ENCODE measurements at places on chromosomes 13 and 19.

DNA sequence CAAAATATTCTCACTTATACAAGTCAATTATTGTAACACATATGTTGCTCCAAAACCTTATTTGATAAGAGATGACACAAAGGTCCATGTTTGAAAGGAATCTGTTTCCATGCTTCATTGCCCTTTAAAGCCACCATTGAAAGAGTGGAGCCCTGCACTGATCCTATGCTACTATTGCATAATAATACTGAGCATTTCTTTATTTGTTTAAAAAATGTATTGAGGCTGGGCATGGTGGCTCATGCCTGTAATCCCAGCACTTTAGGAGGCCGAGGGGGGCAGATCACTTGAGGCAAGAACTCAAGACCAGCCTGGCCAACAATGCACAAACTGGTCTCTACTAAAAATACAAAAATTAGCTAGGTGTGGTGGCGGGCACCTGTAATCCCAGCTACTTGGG, 178.8 kb upstream of the STARD13 start:
- no peaks in the 10 kb centered on the region for H3K27me3 ChIP-seq
- H3K27ac ChIP-seq = no peak overlapping the region
- no peaks in the 10 kb centered on the region for H3K4me1 ChIP-seq
- no peak for DNase-seq

GRCh38 chr13:73072239-73072900, 13.6 kb downstream of the KLF5 start:
- no peak for DNase-seq
- H3K27ac ChIP-seq = no peak overlapping the region

DNA sequence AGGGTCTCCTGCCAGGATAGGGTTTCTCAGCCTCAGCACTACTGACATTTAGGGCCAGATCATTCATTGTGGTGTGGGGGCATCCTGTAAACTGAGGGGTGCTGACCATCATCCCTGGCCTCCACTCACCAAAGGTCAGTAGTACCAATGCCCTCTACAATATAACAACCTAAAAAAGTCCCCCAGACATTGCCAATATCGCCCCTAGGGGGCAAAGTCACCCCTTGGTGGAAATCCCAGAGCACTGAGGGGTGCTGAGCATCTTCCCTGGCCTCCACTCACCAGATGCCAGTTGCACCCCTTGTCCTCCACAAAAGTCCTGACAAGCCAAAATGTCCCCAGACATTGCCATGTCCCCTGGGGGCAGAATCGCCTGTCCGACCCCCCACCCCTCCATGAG, 21.6 kb downstream of the CPAMD8 start:
- H3K27ac ChIP-seq = no peak overlapping the region
- no peak overlapping the region for H3K4me3 ChIP-seq
- DNase-seq = no peak
- H3K4me1 ChIP-seq = peaks cover 3% of the 10 kb centered on the region

GRCh38 chr19:1122972-1123363, 19.2 kb downstream of the GPX4 start:
- DNase-seq = peak; percentile 97
- H3K36me3 ChIP-seq = peaks cover 11% of the 10 kb centered on the region
- H3K4me1 ChIP-seq = no peaks in the 10 kb centered on the region
- no peak overlapping the region for H3K4me3 ChIP-seq
- no peaks in the 10 kb centered on the region for H3K27me3 ChIP-seq
- peak overlapping the region; percentile 32 for H3K27ac ChIP-seq

DNA sequence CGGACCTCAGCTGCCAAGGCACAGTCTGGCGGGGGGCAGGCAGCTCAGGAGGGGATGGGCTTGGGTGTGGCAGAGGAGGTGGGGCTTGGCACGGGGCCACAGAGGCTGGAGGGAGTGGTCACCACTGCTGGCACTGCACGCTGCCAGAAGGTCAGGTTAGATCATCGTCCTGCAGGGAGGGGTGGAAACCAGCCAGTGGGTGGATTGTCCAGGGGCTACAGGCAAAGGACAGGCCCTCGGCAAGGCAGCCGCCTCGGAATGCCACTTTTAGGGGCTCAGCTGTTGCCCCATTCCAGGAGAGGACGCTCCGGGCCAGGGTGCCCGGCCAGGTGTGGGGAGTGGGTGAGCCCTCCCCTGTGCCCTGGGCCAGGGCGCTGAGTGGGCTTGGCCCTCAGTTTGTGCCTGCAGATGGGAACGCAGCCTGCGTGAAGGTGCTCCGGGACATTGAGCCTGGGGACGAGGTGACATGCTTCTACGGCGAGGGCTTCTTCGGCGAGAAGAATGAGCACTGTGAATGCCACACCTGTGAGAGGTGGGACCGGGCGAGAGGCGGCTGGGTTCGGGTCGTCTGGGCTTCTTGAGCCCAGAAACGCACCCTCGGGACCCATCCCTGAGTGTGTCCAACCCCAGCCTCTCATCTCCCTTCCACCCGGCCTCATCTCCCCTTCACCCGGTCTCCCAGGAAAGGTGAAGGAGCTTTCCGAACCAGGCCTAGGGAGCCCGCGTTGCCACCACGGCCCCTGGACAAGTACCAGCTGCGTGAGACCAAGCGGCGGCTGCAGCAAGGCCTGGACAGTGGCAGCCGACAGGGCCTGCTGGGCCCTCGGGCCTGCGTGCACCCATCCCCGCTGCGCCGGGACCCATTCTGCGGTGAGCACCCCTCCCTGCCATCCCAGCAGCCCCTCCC, 6.4 kb downstream of the KMT5C start:
- H3K27me3 ChIP-seq = peaks cover 8% of the 10 kb centered on the region
- peaks cover 28% of the 10 kb centered on the region for H3K36me3 ChIP-seq
- H3K4me1 ChIP-seq = peaks cover 47% of the 10 kb centered on the region
- no peak overlapping the region for H3K4me3 ChIP-seq

DNA sequence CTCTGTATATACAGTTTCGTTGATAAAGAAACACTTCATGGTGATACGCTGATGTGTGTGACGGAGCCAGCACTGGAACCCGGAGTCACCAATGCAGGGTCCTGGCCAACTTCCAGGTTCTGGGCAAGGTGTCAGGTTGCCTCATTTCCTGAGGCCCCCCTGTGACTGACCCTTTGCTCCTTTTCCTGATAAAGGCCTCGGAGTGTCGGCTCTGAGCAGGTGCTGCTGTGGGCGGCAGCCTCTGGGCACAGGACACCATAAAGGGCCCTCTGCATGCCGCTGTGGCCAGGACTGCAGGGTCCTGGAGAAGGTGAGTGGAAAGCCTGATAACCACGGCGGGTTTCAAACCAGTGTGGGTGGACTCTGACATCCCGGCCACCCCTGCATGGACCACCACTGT, 17.3 kb upstream of the MYDGF start:
- no peak overlapping the region for H3K27ac ChIP-seq
- no peaks in the 10 kb centered on the region for H3K4me1 ChIP-seq
- H3K4me3 ChIP-seq = no peak overlapping the region
- H3K36me3 ChIP-seq = peaks cover 20% of the 10 kb centered on the region
- no peaks in the 10 kb centered on the region for H3K27me3 ChIP-seq
- DNase-seq = no peak

GRCh38 chr19:38023671-38024541, 116.9 kb downstream of the SIPA1L3 start:
- H3K27me3 ChIP-seq = no peaks in the 10 kb centered on the region
- no peak for DNase-seq
- H3K36me3 ChIP-seq = no peaks in the 10 kb centered on the region
- H3K4me1 ChIP-seq = peaks cover 25% of the 10 kb centered on the region
- H3K27ac ChIP-seq = peak overlapping the region; percentile 78

DNA sequence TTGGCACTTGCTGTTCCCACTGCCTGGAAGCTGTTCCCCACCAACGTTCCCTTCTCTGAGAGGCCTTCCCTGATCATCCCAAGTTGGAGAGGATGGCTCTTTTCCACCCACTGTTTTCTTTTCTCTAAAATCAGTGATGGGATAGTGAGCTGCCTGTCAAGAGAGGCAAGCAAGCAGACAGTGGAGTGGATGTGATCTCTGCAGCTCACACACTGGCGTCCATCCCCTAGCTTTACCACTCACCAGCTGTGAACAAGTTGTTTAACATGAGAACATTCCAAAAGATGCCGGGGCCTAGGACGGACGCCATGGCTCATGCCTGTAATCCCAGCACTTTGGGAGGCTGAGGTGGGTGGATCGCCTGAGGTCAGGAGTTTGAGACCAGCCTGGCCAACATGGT, 28.0 kb upstream of the SEMA6B start:
- H3K36me3 ChIP-seq = no peaks in the 10 kb centered on the region
- peaks cover 20% of the 10 kb centered on the region for H3K4me1 ChIP-seq
- H3K4me3 ChIP-seq = no peak overlapping the region
- H3K27ac ChIP-seq = no peak overlapping the region
- H3K27me3 ChIP-seq = peaks cover 60% of the 10 kb centered on the region

DNA sequence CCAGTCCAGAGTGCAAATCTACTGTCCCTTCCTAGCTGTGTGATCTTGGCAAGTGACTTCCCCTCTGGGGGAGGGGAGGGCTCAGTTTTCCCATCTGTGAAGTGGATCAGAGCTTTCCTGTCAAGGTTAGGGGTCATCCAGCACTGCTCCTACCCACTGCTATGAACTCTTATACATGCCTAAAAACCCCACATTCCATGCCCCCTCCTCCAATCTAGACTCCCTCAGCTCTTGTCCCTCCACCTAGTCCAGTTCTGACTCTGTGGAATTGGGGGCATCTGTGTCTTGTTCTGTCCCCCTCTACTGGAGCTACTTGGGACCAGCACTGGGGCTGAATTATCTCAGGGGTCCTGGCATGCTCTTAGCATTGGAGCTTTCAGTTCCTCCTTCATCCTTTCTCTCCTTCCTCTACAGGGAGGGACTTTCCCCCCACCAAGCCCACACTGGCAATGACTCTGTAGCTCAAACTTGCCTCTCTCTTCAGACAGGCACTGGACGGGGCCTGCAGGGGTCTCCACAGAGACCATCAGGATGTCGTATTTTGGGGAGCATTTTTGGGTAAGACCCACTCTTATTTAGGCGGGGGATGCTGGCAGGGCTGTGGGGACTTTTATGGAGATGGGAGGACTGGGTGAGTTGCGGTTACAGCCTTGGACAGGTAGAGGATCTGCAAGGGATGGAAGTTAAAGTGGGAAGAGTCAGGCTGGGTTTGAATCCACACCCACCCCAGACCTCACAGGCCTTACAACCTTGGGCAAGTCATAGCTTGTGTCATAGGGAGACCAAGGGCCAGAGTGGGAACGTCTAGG, 3.6 kb downstream of the FCHO1 start:
- H3K4me3 ChIP-seq = no peak overlapping the region
- peaks cover 25% of the 10 kb centered on the region for H3K4me1 ChIP-seq
- H3K27ac ChIP-seq = peak overlapping the region; percentile 30
- no peak for DNase-seq
- H3K27me3 ChIP-seq = no peaks in the 10 kb centered on the region

DNA sequence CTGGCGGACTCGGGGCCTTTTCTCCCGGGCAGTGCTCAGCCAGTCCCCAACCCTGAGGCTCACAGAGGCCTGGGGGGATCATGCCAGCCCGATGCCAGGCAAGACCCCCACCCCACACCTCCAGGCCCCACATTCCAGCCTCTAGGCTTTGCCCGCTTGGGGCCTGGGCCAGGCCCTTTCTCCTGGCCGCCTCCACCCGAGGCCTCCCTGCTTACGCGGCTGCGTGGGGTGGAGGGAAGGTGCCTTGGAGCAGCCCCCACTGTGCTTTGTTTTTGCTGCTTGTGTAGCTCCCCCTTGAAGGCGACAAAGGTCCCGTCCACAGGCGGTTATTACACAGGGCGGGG, 38.4 kb downstream of the SMIM24 start:
- H3K27ac ChIP-seq = no peak overlapping the region
- H3K27me3 ChIP-seq = no peaks in the 10 kb centered on the region
- H3K4me1 ChIP-seq = peaks cover 12% of the 10 kb centered on the region
- no peaks in the 10 kb centered on the region for H3K36me3 ChIP-seq
- no peak for DNase-seq

GRCh38 chr13:81138353-81138980, 797.5 kb upstream of the SPRY2 start:
- peaks cover 59% of the 10 kb centered on the region for H3K4me1 ChIP-seq
- no peak overlapping the region for H3K4me3 ChIP-seq
- no peaks in the 10 kb centered on the region for H3K36me3 ChIP-seq
- no peak for DNase-seq
- H3K27ac ChIP-seq = no peak overlapping the region

- peaks cover 11% of the 10 kb centered on the region for H3K4me1 ChIP-seq
- H3K36me3 ChIP-seq = peaks cover 2% of the 10 kb centered on the region
- H3K27ac ChIP-seq = peak overlapping the region; percentile 100
- H3K4me3 ChIP-seq = peak overlapping the region; percentile 100
Observed at GRCh38 chr19:38335949-38336637, 463 bp downstream of the CATSPERG start.

DNA sequence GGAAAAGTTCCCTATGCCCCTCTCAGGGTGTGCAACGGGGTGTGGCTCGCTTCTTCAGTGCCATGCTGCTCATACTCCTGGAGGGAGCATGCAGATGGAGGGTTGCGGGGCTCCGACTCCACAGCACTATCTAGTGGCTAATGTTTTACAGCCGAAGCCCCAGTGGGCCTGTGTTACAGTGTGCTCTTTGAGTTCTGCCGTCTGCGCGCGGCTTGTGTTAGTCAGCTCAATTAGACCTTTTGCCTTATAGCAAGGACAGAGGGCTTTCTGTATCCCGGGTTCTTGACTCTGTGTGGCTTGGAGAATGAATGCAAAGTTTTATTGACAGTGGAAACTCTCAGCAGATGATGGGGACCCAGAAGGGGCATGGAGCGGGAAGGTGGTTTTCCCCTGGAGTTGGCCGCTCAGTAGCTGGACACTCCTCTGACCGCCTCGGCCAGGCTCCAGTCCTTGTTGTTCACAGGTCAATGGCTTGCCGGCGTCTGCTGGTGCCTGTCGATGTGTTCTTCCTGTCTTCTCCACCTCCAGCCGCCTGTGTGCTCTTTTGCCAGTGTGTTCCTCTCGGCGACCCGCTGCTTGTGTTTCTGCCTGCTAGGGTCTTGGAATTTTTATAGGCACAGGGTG, 383.4 kb downstream of the LMO7 start:
- no peaks in the 10 kb centered on the region for H3K36me3 ChIP-seq
- no peaks in the 10 kb centered on the region for H3K27me3 ChIP-seq
- H3K4me3 ChIP-seq = peak overlapping the region; percentile 54
- H3K27ac ChIP-seq = no peak overlapping the region
- peak; percentile 74 for DNase-seq

DNA sequence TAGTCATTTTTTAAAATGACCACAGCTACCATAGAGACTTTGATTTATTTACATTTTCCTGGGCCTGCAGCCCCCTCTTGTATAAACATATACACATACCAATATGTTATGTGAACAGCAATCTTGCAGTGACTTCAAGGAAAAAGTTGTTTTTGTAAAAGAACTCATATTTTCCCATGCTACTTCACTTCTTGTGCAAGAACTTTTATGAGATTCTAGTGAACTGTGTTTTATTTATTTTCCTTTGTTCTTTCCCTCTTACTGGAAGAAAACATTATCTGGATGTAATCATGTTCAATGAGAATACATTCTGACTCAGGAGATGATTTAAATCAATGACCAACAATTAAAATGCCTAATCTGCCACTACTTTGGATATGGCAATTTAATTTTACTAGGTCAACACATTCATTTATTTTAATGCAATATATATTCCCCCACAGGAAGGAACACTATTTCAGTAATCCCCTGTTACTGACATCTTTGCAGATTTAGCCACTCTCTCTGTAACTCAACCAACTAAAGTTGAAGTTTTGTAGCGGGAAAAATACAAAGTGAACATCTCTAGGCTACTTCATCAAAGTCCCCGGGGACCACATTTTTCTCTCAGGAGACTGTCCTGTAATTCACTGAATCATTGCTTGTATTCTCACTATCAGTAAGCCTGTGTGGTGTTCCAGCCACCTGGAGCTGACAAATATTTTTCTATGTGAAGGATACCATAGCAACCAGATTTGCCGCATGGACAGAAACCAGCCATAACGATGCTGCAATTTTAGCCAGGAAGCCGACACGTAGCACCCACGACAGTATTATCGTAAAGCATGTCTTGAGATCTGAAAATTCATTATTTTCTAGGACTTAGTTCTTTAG, 90.5 kb downstream of the STARD13 start:
- H3K27me3 ChIP-seq = no peaks in the 10 kb centered on the region
- DNase-seq = no peak
- peaks cover 28% of the 10 kb centered on the region for H3K4me1 ChIP-seq
- H3K27ac ChIP-seq = no peak overlapping the region

All from WTC11 (cell line).